Cortex of kidney (tissue), 1 donor: ENCODE measurements at places on chromosomes 1 and 21.

GRCh38 chr1:232951180-232951579 lies 769 bp downstream of the NTPCR start:
- DNase-seq: no peak

GRCh38 chr1:111876631-111877030 lies 112.8 kb downstream of the KCND3 start:
- no peak for DNase-seq

- DNase-seq: no peak
These were observed 19.5 kb downstream of the STK40 start for GRCh38 chr1:36366091-36366661.

DNA sequence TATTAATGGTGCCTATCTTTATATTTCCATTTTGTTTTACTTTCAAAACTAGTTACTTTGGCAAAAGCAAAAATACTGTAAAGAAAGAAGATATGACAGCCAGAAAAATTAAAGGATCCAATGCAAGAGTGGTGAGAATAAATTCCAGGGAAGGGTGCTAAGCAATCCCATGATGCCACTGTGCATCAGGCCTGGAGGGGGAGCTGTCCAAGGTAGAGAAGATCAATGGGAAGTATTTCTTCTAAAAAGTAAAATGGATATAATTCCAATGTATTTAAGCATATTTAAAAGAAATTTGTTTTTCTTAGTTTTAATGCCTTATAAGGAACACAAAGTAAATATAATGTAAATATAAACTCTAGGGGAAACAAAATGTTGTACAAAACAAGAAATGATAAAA lies 1382.2 kb upstream of the B3GALT2 start:
- DNase-seq: no peak

DNA sequence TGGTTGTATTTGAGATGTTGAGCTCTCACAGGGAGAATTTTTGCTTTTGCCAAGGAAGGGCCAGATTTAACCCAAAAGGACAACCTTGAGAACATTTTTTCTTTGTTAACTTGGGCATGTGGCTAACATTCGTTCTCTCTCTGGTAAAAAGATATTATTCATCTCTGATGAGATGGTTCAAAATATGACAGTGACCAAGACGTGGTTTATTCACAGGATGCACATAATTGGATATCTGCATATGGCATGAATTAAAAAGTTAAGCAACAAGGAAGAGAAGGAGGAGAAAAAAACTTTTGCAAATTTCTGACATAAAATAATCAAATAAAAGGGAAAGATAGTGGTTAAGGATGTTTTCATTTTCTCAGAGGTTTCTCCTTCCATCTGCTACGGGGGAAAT lies 43.1 kb upstream of the BCL10 start:
- no peak for DNase-seq

DNA sequence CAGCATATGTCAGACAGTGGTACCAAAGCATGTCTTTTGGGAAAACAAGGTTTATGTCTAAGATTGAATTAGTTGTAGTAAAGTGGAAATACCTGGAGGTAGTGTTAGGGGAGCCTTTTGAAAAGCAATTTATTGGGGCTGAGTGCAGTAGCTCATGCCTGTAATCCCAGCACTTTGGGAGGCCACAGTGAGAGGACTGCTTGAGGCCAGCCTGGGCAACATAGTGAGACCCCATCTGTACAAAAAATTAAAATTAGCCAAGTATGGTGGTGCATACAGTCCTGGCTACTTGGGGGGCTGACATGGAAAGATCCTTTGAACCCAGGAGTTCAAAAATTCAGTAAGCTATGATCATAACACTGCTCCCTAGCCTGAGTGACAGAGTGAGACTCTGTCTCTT lies 7.3 kb downstream of the ZMPSTE24 start:
- no peak for DNase-seq

DNA sequence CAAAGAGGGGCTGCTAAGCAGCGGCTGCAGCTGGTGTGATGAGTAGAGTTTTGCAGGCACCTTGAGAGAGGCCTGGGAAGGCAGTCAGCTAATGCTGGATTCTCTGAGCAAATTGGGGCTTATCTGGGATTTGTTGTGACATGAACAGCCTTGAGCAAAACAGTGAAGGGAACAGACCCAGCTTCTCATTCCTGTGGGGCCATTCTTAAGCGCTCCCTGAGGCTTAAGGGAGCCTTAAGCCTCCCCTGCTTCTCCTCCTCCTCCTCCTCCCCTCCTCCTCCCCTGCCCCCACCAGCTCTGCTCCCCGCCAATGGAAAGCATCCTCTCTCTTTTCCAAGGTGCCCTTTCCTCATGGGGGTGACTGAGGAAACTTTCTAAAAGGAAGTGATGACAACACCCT lies 21.3 kb downstream of the HMGCS2 start:
- no peak for DNase-seq

- DNase-seq: no peak
These were observed 120.2 kb downstream of the ROR1 start for GRCh38 chr1:63893976-63894375.

- no peak for DNase-seq
These were observed 20.5 kb downstream of the SSBP3 start for GRCh38 chr1:54385727-54386022.

GRCh38 chr1:14613926-14614325 lies 15.4 kb downstream of the KAZN start:
- DNase-seq: no peak

DNA sequence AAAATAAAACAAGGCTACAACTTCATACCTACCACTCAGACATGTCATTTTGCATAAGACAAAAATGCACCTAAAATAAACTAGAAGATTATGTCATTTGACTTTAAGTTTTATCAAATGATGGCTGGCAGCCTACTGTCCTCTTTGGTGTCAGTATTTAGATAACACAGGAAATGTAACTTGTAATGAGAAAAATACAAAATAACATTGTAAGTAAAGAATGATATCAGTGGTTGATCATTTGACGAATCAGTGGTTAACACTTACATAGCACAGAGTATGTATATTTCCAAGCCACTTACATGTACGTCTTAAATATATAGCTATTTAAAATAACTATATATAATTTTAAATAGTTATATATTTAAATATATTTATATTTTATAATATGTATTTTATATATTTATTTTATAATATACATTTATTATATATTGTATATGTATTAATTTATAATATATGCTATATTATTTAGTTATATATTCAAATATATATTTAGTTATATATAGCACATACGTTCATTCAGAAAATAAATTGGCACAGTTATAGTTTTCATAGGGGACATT lies 44.1 kb downstream of the ZNF678 start:
- no peak for DNase-seq

GRCh38 chr1:60130703-60131102 lies 57.1 kb upstream of the C1orf87 start:
- no peak for DNase-seq

- no peak for DNase-seq
These were observed 175.2 kb upstream of the ZC3H12A start for GRCh38 chr1:37299216-37299615.

- DNase-seq: no peak
These were observed 5.0 kb upstream of the ACOT11 start for GRCh38 chr1:54542962-54543539.

DNA sequence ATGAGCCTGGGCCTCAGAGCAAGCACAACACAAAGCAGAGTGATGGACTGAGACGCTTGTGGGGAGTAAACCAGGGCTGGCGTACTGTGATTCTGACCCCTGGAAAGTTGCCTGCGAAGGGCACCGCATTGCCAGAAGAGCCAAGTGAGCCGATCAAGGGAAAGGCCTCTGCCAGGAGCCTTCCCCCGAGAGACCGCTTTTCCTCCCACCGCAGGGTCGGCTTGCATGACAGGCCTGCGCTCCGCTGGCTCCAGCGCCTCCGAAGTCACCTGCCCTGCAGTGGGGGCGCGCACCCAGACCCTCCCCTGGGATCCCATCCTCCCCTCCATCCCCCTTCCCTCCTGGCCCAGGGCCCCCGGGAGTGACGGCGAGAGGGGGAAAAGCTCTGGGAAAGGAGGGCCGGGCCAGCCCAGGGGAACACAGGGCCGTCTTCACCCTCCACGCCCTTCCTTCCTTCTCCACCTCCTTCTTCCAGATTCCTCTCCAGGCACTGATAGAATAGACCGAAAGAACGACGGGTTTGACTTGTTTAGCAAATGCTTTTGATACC lies 165.0 kb downstream of the TRIM33 start:
- no peak for DNase-seq

DNA sequence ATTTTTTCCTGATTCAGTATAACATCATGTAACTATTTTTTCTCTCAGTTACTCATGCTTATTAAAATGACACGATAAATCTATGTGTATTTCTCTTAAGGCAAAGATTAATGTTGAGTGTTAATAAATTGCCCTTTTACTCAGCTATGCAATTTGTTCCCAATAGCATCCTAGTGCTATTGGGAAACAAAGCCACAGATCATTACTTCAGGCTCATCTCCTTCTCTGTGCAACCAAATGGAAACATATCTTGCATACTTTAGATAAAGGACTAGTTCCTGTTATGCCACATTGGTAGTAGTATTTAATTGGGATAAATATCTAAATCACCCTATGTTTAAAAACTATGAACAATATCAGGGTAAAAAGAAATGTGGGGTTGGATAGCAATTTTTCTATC lies 106.2 kb downstream of the PLPPR4 start:
- DNase-seq: no peak

DNA sequence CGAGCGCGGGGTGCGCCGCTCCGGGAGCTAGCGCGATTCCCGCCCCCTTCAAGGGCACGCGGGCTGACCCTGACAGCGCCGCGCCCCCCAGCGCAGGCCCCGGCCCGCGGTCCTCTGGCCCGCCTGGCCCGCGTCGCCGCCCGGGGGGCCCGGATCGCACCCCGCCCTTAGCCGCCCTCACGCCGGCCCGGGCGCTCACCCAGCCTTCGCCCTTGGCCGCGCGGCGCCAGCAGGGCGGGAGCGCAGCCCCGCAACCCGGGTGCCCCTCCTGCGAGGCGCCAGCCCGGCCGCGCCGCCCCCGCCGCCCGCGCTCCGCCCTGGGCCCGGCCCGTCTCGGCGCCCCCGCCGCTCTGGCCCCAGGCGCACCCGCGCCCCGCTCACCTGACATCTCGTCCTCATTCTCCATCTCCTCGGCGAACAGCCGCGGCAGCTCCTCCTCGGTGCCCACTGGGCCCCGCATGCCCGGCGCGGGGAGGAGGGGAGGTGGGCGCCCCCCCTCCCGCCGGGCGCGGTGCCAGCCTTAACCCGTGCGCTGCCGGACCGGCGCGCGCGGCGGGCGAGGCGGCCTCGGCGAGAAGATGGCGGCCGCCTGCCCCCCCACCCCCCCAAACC lies 451 bp downstream of the CHD5 start:
- no peak for DNase-seq

DNA sequence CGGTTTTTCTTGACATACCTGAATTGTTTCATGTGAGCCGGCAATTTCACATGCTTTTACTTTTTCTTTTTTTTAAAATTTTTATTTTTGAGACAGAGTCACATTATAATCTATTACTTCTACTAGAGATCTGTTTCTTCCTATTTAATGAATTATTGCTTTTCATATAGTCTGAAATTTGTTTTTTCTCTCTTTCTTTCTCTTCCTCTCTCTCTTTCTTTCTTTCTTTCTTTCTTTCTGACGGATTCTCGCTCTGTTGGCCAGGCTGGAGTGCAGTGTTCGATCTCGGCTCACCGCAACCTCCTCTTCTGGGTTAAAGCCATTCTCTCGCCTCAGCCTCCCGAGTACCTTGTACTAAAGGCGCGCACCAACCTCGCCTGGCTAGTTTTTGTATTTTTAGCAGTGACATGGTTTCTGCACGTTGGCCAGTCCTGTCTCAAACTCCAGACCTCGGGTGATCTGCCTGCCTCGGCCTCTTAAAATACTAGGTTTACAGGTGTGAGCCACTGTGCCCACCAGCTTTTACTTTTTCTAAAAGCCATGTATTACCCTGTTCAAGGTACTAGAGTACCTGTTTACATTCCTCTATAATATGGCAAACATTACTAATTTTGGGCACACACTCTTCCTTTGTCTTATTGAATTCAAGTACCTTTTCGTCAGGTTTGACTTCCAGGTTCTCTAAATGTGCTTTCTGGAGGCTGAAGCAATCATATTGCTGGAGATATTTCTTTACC lies 86.5 kb upstream of the RHOU start:
- no peak for DNase-seq

DNA sequence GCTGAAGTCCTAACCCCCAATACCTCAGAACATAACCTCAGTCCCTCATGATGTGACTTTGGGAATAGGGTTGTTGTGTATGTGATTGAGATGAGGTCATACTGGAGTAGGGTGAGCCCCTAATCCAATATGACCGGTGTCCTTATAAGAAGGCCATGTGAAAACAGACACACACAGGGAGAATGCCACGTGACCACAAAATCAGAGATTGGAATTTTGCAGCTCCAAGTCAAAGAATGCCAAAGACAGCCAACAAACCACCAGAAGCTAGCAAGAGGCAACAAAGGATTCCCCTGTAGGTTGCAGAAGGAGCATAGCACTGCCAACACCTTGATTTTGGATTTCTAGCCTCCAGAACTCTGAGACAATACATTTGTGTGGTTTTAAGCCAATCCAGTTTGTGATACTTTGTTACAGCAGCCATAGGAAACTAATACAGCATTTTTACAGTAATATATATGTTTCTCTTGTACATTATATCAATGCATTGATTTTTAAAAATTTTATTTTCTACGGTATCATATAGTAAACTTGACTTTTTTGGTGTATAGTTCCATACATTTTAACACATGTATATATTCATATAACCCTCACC lies 5.4 kb downstream of the ZSWIM5 start:
- no peak for DNase-seq

DNA sequence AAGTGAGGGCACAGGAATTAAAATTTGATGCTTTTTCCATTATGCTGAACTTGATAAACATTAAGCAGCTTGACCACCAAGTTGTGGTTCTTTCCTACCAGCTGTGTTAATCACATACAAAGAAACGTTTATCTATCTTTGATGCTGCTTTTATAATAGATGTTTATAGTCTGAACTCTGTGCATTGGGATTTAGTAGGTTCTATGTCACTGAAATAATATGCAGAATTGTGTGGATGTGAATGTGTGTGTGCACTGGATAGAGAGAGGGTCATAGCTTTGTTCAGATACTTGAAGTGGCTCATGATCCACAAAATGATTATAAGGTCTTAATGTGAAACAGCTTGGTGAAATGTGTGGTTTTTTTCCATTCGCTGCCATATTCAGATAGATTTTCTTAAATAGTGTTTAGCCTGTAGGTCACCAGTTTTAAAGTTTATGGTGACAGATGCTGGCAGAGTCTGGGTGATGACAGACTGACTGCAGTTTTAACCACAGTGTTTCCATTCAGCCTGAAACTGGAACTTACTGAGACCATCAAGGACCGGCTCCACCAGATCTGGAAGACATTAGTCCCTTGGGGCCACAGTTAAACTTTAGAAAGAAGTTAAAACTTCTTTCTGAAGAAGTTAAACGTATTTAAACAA lies 10.2 kb downstream of the DDI2 start:
- DNase-seq: no peak

GRCh38 chr1:204828352-204828850 lies 42.3 kb upstream of the NFASC start:
- no peak for DNase-seq

DNA sequence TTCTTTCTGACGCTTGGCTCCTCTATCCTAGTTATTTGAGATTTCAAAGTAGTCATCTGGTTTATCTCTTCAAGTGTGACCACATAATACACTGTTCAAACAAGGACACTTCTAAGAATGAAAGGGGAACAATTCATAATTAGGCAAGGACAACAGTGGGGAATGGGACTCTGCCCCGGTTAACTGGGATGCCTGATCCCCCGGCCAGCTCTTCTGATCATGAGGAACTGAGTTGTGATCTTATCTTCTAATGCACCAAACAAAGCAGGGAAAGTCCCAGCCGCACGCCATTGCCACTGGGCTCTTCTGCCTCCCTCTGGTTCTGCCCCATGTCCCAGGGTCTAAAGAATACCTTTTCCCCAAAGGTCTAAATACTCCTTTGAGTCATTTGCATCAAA lies 158.2 kb upstream of the IRF2BP2 start:
- DNase-seq: no peak
